ENCODE measurements at places on chromosomes 5 and 9.

GRCh38 chr9:110241858-110242321 lies 14.4 kb downstream of the TXN start:
- H3K4me1 ChIP-seq: no peaks in the 10 kb centered on the region
- no peak overlapping the region for H3K27ac ChIP-seq
- no peak for DNase-seq
- H3K27me3 ChIP-seq: no peaks in the 10 kb centered on the region
- H3K4me3 ChIP-seq: no peak overlapping the region
- peaks cover 11% of the 10 kb centered on the region for H3K36me3 ChIP-seq

GRCh38 chr5:16726538-16726946 lies 109.7 kb upstream of the RETREG1 start:
- no peak for DNase-seq
- H3K4me3 ChIP-seq: no peak overlapping the region
- H3K4me1 ChIP-seq: no peaks in the 10 kb centered on the region

- no peak for DNase-seq
- no peak overlapping the region for H3K27ac ChIP-seq
- H3K36me3 ChIP-seq: no peaks in the 10 kb centered on the region
- H3K4me3 ChIP-seq: no peak overlapping the region
Measured at GRCh38 chr5:103298607-103299188, 40.1 kb downstream of the MACIR start.

DNA sequence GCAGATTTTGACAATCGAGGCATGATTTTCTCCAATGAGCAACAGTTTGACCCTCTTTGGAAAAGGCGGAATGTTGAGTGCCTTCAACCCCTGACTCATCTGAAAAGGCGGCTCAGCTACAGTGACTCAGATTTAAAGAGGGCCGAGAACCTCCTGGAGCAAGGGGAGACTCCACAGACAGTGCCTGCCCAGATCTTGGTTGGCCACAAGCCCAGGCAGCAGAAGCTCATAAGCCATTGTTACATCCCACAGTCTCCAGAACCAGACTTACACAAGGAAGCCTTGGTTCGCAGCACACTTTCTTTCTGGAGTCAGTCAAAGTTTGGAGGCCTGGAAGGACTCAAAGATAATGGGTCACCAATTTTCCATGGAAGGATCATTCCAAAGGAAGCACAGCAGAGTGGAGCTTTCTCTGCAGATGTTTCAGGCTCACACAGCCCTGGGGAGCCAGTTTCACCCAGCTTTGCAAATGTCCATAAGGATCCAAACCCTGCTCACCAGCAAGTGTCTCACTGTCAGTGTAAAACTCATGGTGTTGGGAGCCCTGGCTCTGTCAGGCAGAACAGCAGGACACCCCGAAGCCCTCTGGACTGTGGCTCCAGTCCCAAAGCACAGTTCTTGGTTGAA lies 13.6 kb downstream of the PTPDC1 start:
- no peak for DNase-seq
- H3K27me3 ChIP-seq: no peaks in the 10 kb centered on the region
- no peak overlapping the region for H3K4me3 ChIP-seq
- H3K4me1 ChIP-seq: no peaks in the 10 kb centered on the region
- no peak overlapping the region for H3K27ac ChIP-seq

- H3K27ac ChIP-seq: no peak overlapping the region
- H3K27me3 ChIP-seq: peaks cover 36% of the 10 kb centered on the region
- no peaks in the 10 kb centered on the region for H3K4me1 ChIP-seq
- no peak for DNase-seq
- H3K36me3 ChIP-seq: no peaks in the 10 kb centered on the region
Measured at GRCh38 chr9:86674487-86674886, 272.8 kb downstream of the GAS1 start.

DNA sequence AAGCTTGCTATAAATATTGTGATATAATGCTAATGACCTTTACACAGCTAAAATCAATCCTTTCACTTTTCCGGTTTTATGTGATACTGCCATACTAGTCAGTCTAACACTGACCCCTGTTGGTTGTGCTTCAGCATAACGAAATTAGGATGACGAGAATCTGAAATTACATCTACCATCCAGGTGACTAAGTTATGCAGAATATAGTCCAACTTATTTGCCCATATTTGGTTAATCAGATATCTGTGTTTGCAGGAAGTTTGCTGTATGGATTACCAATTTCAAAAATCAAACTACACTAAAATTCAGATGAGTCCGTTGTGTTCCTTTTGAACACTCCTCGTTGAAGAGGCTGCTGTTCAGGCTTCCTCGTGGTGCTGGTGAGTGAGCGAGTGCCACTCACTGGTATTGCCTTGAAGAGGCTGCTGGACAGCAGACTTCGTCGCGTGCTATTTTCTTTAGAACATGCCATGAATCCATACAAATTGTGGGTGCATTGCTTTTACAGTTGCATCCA lies 32.5 kb downstream of the TENT4A start:
- no peaks in the 10 kb centered on the region for H3K27me3 ChIP-seq
- no peak overlapping the region for H3K27ac ChIP-seq
- peaks cover 67% of the 10 kb centered on the region for H3K36me3 ChIP-seq
- H3K4me1 ChIP-seq: peaks cover 15% of the 10 kb centered on the region

DNA sequence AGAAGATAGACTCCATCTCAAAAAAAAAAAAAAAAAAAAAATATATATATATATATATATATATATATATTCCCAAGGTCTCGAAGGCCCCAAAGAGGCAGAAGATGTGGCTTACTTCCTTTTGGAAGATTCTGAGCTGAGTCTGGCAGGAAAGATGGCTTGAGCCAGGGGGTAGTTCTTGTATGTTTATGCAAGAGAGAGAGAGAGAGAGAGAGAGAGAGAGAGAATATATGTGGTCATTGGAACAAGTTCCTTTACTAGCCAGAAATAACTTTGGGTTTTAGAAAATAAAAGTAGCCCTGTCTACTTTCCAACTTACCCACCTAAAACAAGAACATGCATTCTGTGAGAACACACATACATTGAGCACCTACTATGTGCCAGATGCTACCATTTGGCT lies 17.6 kb downstream of the NCS1 start:
- H3K4me3 ChIP-seq: no peak overlapping the region
- H3K36me3 ChIP-seq: peaks cover 2% of the 10 kb centered on the region
- peaks cover 5% of the 10 kb centered on the region for H3K4me1 ChIP-seq
- no peak overlapping the region for H3K27ac ChIP-seq
- H3K27me3 ChIP-seq: peaks cover 9% of the 10 kb centered on the region

GRCh38 chr5:148816782-148817181 lies 9.6 kb upstream of the ADRB2 start:
- no peak overlapping the region for H3K4me3 ChIP-seq
- no peaks in the 10 kb centered on the region for H3K36me3 ChIP-seq
- H3K27ac ChIP-seq: no peak overlapping the region

DNA sequence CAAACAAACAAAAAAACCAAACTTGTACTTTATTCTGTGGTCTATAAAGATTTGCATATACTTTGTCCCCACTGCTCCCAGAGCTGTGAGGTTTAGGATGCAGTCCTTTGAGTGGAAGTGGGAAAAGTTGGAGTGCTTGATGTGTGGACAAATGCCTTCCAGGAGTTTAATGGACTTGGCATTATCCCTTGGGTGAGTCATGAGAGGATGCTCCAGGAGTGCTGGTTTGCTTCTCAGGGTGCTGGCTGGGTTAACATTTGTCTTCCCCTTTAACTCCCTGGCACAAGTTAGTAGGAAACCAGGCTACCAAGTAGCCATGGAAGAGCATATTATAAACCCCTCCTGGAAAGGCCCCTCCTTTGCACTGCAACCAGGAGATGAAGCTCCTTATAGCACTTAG lies 417.4 kb upstream of the RIOK2 start:
- no peak for DNase-seq
- H3K4me3 ChIP-seq: no peak overlapping the region

All from effector memory CD8-positive, alpha-beta T cell (primary cell).